ENCODE measurements at places on chromosomes 11 and 22.

- DNase-seq: no peak
Measured at GRCh38 chr11:115920092-115920461, 415.9 kb upstream of the CADM1 start.

DNA sequence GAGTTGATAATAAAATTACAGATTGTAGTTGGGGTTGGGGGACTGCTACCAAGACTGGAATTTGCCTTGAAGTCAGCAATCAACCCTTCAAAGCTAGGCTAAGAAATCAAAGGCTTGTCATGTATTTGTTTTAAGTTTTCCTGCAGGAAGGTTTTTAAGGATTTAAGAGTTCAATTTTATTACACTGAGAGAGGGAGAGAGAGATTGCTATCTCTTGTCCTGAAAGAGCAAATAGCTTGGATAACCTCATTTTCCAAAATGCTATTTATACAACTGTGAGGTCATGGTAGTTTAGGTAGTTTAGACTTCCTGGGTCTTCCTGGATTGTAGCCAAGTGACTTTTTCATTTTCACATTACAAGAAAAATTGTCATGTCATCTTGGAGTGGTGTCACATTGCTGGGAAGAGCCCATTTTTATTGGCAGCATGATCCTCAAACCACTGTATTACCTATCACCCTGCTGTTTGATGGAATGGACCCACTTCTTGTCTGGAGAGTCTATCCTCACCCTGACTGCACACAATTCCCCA, 10.1 kb upstream of the PRSS23 start:
- DNase-seq: no peak

DNA sequence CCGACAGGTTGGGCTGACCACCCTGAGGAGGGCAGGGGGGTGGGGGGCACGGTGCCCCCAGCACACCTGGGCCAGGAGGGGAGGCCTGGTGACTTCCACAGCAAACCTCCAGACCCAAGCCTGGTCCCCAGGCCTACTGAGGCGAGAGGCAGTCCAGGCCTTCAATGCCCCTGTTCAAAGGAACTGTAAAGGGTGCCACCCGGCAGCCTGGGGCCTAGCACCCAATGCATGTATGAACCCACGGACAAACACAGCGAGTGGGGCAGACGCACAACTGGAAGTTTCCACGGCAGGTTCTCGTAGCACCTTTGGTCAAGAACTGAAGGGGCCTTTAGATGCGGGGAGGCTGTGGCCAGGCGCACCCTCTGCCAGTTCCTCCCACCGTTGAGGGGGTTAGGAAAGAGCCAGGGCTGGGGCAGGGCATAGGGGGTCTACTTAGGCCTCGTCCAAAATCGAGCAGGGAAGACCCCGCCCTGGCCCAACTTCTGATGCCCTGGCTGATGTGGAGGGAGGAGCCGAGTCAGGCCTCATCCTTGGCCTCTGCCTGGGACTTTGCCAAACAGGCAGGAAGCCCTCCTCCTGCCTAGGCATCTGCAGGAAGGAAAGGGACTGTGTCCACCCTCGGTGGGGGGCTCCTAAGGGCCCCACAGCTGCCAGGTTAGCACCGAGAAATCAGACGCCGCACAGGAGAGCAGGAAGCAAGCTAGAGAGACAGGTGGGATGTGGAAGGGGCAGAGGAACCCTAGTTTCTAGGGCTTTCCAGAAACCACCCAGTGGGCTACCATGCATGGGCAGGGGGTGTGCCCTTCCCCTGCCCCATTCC, 6.6 kb downstream of the CBX6 start:
- DNase-seq: no peak

DNA sequence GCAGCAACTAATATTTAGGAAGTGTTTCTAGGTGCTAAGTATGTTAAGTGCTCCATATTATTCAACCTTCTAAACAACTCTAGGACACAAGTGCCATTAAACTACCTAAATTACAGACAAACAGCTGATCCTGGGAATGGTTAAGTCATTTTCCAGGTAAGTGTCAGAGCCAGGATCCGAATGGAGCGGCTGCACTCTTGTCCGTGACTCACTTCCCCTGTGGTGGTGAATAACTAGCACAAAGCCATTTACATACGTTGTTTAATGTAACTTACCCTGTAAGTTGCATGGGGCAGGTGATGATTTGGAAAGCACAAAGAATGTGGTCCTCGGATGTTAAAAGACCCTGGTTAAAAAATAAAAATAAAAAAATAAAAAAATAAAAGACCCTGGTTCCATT, 8.8 kb upstream of the PRG2 start:
- no peak for DNase-seq

- no peak for DNase-seq
Measured at GRCh38 chr22:44933666-44934453, 75.9 kb downstream of the PHF21B start.

GRCh38 chr11:129705933-129706332, 109.7 kb upstream of the TMEM45B start:
- no peak for DNase-seq

- no peak for DNase-seq
Measured at GRCh38 chr11:10091314-10092045, 202.5 kb downstream of the SBF2 start.

- DNase-seq: no peak
Measured at GRCh38 chr11:119180729-119181676, 4.3 kb upstream of the NHERF4 start.

DNA sequence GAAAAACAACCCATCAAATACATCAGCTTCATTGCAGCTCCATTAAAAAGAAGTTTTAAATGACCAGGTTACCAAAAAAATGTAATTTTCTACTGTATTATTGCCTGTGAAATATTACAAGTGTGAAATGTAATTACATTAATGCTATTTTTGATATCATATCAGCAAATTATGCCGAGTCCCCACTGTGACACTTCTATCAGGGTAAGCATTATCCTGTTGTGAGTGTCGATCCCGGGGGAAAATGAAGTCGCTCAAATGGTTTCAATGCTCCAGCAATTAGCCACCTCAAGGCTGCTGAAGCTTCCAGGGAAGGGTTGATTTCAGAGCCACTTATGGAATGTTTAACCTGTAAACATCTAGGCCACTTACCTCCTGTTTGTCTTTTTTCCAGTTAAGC, 70.4 kb downstream of the RCN1 start:
- no peak for DNase-seq

- no peak for DNase-seq
Measured at GRCh38 chr22:49004484-49005399, 822.9 kb downstream of the BRD1 start.

- no peak for DNase-seq
Measured at GRCh38 chr11:18171377-18172000, 1.1 kb upstream of the MRGPRX4 start.
